ENCODE measurements at places on chromosomes 6 and 20. TPM values are rescaled to one million over a fixed set of nuclear protein-coding genes. Genes with fewer than 3 reads are reported as not detected.

- DNase-seq = no peak
Observed at GRCh38 chr20:45998761-45999160, 9.9 kb upstream of the MMP9 start.

DNA sequence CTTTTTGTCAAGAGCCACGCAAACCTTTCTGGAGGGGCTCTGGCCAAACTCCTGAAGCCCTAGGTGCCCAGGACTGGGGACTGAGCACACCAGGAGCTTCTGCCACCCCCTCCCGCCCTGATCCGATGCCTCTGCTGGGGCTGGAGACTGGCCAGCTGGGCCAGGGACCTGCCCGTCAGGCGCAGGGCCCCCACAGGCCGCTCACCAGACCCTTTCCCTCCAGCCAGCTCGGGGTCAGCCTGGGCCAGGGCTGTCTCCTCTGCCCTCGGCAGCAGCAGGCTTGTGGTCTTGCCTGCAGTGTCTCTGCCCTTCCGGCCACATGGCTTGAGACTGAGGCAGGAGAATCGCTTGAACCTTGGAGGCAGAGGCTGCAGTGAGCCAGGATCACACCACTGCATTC, 14.6 kb downstream of the RTEL1 start:
- DNase-seq = no peak

Gene GJA1
- 42.7 TPM for polyA plus RNA-seq

GRCh38 chr6:88177961-88178464, 11.9 kb upstream of the CNR1 start:
- DNase-seq = no peak

DNA sequence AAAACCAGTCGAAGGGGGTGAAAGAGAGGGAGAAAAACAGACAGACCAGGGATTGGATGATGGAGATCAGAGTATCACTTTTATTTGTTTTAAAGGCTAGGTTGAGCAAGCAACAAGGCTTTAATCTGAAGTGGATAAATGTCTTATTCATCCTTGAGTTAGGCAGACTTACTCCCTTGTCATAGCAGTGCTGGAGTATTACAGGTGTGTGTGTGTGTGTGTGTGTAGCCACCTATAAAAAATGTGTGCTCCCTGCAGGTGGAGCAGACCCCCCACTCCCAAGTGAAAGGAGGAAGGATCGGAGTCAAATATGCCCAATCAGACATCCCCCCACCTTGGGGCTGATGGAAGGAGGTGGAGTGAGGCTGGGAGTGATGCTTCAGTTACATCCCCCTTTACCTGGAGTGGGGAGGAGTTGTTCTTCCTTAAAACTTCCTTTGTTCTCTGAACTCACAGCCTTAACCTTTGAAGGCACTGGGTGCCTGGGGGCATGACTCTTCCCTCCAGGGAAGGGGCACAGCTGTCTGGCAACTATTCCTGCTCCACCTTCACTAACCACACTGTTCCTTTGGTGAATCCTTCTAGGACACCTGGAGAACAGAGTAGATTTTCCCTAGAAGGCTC, 27.3 kb downstream of the PTK7 start:
- no peak for DNase-seq

DNA sequence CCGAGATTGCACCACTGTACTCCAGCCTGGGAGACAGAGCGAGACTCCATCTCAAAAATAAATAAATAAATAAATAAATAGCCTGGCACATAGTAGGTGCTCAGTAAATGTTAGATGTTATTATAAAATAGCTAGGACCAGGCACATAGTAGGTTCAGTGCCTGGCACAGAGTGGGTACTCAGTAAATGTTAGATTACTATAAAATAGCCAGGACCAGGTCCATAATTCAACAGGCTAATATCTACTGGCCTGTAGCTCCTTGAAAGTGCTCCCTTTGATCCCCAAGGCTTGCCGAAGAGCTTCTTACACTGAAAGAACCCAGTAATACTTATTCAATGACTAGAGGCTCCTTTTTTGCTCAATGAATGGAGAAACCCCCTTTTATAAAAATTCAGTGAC, 215.1 kb upstream of the ZNF217 start:
- no peak for DNase-seq

DNA sequence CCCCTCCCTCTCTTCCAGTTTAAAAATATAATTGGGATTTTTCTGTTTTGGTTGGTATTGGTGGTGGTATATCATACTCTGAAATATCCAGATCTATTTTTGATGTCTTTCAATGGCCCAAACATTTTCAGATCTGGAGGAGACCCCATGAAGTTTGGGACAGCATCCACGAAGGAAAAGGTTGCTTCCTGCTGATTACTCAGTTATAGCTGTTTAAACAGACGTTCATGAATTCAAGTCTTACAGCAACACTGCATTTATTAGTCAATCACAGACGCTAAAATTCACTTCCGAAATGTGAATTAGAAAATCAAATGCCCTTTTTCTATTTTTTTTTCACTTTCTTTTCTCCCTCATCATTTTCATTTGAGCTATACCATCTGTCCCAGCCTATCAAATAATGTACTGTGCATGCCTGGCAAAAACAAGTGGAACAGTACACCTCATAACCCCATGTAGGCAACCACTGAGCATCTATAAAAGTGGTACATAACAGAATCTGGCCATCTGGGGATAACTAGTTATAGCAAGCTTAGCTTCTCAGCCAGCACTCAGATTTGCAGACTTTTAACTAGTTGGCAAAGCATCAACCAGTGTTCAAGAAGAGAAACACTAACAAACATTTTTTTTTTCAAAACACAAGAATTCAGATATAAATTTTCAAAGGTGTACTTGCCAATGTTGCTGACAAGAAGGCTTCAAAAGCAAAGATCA, 124.5 kb downstream of the HIVEP2 start:
- no peak for DNase-seq

GRCh38 chr6:163688739-163689362, 274.3 kb downstream of the QKI start:
- no peak for DNase-seq

Gene ABHD16B
- not detected for polyA plus RNA-seq

Gene TP53RK
- polyA plus RNA-seq = 9.9 TPM

GRCh38 chr20:1085492-1086276, 32.7 kb upstream of the PSMF1 start:
- no peak for DNase-seq

DNA sequence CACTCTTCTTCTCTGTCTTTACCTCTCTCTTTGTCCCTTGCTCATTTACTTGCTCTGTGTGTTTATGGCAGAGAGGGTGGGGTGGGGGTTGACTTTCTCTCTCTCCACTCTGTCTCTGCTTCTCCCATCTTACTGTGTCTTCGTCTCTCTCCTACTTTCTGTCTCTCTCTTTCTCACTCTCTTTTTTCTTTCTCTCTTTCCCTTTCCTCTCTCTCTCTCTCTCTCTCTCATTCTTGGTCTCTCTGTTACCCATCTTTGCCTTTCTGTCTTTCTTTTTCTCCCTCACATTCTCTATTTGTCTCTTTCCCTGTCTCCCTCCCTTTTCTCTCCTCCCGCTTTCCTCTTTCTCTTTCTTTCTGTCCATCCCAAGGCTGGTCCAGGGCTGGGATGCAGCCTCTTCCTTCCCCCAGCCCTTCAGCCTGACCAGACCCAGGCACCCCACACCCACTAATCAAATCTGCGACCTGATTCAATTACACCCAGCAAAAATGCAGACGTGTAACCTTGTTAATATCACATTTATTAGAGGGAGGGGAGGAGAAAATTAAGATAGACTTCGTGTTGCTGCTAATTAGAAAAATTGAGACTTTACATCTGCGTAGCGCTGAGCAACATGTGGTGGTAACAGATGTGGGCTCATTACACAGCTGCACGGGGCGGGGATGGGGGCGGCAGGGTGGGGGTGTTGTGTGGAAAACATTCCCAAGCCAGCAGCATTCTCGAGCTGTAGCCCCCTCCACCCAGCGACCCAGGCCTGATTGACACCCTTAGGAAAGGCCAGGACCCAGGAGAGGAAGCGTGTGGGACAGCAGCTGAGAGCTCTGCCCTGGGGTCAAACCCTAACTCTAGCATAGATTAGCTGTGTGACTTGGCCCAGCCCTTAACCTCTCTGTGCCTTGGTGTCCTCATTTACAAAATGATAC, 124.9 kb upstream of the MAFB start:
- DNase-seq = no peak

Gene EXOC2
- polyA plus RNA-seq = 27.0 TPM

GRCh38 chr20:36629719-36630681, 16.0 kb downstream of the SLA2 start:
- DNase-seq = no peak

Gene HCRTR2
- polyA plus RNA-seq = not detected

Gene ADGRF5
- 21.1 TPM for polyA plus RNA-seq

Gene CABLES2
- polyA plus RNA-seq = 4.4 TPM

Gene GNAS-AS1
- polyA plus RNA-seq = 2.8 TPM

Gene SLC17A1
- not detected for polyA plus RNA-seq

GRCh38 chr6:127879685-127880084, 21.2 kb downstream of the THEMIS start:
- DNase-seq = no peak

DNA sequence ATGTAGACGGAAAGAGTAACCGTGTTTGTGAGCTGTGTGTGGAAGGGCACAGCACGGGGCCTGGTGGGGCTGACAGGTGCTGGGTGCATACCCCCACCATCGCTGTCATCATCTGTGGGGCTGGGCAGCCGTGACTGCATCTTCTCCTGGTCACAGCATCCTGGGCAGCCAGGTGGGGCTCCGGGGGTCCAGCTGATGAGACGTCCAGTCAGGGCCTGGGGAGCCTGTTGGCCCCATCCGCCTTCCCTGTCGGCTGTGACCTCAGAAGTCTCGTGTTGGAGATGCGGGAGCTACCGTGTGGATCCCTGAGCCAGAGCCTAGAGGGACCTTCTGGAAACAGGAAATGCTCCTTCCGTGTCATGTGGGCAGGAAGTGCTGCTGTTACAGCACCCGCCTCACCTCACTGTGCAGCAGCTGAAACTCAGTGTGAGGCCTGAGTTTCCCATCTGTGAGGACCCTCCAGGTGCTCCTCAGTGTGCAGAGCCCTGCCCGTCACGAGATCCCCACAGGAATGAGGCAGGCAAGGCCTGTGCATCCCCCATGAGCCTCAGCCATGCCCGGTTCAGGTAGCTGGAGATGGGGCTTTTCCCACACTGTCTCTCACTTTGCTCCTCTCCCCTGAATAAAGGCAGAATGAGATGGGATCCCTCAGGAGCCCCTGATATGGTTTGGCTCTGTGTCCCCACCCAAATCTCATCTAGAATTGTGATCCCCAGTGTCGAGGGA, 108.7 kb downstream of the ERMARD start:
- DNase-seq = no peak

Gene ADGRG6
- polyA plus RNA-seq = 11.2 TPM

DNA sequence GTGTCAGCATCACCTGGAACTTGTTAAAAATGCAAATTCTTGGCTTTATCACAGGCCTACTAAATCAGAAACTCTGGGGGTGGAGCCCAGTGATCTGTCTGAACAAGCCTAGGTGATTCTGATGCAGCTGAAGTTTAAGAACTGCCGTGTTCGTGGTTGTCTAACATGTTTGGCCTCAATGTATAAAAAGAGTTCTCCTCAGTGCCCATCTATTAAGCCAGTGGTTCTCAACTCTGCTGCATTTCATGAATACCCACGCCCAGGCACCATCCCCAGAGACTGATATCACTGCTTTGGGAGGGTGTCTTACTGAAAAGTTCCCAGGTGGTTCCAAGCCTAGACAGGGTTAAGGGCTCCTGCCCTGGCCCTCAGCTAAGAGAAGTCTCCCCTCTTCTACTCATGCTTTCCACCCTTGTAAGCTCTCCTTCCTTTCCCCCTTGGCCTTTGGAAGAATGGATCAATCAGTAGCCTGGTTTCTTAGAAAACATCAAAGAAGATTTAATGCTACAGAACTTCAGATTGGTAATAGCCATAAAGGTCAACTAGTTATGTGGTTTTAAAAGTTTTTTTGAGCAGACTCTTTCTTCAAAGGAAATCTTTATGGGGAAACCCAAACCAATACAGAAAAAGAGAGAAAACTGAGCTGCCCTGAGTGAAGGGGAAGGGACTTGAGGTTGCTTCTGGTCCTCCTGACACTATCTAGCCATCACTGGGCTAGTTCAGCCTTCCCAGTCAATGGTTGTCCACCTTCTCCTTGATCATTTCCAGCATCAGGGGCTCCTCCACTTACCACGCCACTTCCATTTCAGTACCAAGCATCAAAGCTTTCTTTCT, 38.9 kb upstream of the TNFAIP3 start:
- no peak for DNase-seq

GRCh38 chr20:20079102-20079784, 26.9 kb downstream of the CFAP61 start:
- no peak for DNase-seq

GRCh38 chr6:71197267-71197666, 91.3 kb upstream of the OGFRL1 start:
- no peak for DNase-seq

DNA sequence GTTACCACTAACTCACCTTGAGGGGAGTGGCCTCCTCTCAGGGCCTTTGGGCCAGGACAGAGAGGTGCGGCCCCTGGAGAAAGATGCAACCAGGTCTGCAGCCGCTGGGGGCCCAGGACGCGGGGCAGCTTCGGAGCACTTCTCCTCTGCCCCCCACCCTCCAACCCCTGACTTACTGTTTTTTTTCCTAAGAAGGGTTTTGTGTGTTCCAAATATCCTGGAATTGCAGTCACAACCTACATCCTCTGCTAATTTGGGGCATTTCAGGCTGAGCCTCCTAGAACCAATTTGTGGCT, 1.7 kb downstream of the LINC00237 start:
- no peak for DNase-seq

Measured in forelimb muscle (tissue), 1 donor.